ENCODE measurements at places on chromosomes 5 and 9.
A peak's percentile ranks its signal among the peaks of the same experiment; 100 is the strongest.

- DNase-seq, result no peak
Measured at GRCh38 chr5:156394642-156395305, 67.8 kb downstream of the SGCD start.

DNA sequence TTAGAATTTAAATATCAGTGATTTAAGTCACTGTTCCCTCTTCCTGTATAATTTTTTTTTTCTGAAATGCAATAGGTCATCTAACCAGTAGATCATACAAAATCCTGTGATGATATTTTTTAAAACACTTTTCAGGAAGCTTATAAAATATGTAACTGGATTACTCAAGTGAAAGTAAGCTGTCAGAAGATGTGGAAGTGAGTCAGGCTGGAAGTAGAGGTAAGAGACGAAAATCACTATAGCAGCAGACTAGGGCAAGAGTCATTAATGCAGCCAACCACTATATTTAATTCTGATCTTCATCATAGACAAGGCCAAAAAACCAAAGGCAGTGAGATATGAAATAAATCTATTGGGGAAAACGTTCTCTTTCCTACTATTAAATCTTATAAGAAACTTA, 65.7 kb upstream of the C6 start:
- DNase-seq, result no peak

DNA sequence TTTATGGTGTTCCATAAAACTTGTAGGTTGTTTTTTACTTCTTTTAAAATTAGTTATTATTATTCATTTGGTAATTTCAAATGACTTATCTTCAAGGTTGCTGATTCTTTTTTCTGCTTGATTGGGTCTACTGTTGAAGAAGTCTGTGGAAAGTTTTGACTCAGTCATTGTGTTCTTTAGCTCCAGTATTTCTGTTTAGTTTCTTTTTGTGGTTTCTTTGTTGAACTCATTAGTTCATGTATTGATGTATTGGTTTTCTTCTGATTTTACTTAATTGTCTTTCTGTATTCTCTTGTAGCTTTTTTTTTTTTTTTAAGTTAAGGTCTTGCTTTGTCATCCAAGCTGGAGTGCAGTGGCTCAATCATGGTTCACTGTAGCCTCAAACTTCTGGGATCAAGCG, 345.4 kb upstream of the MEF2C start:
- no peak for DNase-seq

- DNase-seq, result no peak
Measured at GRCh38 chr9:27934471-27934870, 361.2 kb upstream of the C9orf72 start.

- no peak for DNase-seq
Measured at GRCh38 chr9:80285326-80285725, 713.6 kb downstream of the TLE4 start.

DNA sequence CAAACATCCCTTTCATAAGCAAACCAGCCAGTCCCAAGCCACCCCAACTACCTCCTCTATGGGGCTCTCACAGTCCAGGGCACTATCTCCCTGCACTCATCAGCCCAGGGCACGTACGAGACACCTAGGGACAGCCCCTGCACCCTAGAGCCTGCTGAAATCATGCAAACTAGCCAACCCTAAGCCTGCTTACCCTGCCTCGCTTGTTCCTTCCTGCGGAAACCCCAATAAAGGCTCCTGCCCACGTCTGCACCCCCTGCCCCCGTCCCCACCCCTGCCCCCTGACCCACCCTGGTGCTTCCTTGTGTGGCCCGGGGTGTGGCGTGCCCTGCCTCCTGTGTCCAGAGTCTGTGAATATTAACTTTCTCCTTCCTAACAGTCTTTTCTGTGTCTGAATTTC, 135.9 kb downstream of the GADD45G start:
- DNase-seq, result peak; percentile 31

DNA sequence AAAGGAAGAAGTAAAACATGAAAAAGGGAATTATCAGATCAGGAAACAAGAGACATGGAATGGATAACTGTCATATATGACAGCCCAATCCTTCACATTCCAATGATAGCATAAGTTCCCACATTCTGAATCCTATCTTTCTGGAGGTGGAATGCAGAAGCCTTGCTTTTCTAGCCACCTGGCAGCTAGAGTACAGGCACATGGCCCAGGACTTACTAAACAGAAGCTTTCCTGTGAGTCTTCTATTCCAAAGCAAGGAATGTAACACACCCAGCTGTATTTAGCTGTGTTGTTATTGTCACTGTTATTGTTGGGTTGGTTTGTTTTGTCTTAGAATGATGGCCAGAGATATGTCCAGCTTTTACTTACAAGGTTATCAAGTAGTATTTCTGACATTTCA, 780.5 kb upstream of the ZNF608 start:
- no peak for DNase-seq

- DNase-seq, result no peak
Measured at GRCh38 chr9:87160148-87161102, 213.1 kb upstream of the GAS1 start.

DNA sequence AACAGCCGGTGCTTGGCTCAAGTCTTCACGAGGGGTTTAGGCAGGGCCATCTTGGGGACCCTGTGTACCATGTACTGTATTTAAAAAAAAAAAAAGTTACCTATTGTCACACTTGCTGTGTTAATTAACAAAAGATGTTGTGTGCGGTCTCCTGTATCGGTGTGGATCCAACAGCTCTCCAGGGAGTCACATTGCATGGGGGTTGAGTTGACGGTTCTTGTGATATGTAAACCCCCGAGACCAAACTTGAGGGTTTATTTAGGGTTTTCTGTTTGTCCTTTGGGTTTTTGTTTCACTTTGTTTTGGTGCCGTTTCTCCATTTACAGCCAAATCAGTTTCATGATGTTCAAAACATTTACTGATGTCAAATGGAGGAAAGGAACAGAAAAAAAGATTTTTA, 22.2 kb downstream of the AMBP start:
- DNase-seq, result no peak

DNA sequence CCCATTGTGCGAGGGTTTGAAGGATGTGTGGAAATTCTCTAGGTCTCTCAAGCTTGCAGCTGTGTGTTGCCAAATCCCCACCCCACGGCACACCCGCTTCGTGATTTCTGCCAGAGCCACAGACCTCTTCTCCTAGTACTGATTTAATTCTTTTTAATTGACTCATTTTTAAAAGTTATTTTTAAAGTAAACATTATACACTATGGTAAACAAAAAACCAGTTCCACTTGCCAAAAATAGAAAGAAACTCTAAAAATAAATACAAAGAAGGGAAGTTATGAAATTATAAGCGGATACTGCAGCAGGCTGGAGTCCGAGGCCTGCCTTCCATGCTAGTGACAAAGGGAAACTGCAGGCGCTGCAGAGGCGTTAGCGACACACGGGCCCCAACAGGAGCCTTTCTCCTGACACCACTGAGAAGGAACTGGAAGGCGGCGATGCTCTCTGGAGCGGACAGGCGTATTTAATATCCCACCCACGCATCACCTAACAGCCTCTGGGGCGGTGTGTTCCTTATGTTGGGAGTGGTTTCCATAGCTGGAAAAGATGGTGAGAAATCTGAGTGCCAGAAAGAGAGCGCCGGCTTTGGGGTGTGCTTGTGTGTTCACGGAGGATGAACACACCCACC, 122.5 kb downstream of the COL23A1 start:
- DNase-seq, result no peak

- DNase-seq, result no peak
Measured at GRCh38 chr9:36930941-36931340, 103.1 kb downstream of the PAX5 start.

- no peak for DNase-seq
Measured at GRCh38 chr9:7467186-7467585, 332.4 kb downstream of the DMAC1 start.

DNA sequence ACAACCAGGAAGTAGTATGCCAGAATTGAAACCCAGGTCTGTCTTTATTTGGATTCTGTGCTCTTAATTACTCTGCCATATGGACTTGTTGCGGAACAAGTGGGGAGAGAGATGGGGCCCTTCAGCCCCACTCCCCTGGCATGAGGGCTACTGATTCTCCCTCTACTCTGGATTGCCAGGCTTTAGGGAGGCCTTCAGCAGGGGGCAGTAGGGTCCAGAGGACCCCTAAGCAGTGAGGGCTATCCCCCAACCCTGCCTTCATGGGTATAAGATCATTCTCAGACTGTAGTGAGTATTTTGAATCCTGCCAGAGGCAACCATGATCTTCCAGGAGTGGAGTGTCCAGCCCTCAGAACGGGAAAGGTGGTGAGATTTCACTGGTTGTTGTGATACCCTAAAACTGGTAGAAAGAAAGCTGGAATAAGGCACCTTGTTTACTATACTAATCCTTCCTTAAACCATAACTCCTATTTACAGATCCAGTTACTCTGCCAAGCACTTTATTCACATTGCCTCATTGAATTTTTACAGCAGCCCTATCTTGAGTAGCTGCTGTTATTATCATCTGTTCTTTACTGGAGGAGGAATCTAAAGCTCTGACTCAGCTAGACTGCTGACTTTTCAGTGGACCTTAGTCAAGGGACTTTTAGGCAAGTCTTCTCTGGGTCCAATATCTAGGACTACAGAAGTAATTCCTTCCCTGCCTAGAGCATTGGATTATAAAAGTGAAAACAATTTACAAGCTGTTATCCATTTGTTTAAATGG, 31.3 kb upstream of the LARP1 start:
- no peak for DNase-seq

- no peak for DNase-seq
Measured at GRCh38 chr5:169861934-169862333, 118.4 kb downstream of the INSYN2B start.

DNA sequence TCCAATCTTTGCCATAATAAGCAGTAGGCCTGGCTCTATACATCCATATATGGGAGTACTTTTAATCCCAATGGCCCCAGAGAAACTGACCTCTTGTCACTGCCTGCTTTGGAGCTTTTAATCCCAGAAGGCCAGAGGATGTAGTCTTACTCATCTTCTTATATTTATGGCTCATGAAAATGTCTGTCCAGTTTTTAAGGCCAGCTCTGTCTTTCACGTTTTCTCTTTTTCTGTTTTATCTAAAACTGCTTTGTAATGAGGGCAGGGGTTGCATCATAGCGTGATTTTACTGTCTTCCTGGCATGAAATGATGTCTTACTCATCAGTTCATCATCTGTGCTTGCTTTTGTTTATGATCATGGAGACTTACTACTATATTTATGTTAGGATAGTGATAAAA, 1094.9 kb downstream of the MAT2B start:
- DNase-seq, result no peak

- DNase-seq, result no peak
Measured at GRCh38 chr9:31541721-31542281, 842.6 kb upstream of the ACO1 start.
